Left renal pelvis (tissue), 4 donors: ENCODE measurements at places on chromosomes 7 and 10.

DNA sequence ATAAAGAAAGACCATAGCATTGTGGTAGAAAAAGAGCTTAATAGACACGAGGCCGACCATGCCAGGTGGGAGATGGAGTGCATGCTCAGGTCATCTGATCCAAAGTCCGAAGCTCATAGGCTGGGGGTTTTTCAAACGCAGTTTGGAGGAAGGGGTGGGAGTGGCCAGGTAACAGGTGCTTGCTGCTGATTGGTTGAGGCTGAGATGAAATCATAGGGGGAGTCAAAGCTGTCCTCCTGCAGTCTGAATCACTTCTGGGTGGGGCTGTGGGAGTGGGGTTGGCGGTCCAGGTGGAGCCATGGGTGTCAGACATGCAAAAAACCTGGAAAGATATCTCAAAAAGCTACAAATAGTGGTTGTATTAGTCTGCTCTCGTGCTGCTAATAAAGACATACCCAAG, 2.8 kb upstream of the ERCC6 start:
- no peak for DNase-seq

- DNase-seq: no peak
Measured at GRCh38 chr7:47498229-47499056, 83.5 kb downstream of the TNS3 start.

GRCh38 chr10:30798646-30799185, 169.2 kb upstream of the LYZL2 start:
- no peak for DNase-seq

DNA sequence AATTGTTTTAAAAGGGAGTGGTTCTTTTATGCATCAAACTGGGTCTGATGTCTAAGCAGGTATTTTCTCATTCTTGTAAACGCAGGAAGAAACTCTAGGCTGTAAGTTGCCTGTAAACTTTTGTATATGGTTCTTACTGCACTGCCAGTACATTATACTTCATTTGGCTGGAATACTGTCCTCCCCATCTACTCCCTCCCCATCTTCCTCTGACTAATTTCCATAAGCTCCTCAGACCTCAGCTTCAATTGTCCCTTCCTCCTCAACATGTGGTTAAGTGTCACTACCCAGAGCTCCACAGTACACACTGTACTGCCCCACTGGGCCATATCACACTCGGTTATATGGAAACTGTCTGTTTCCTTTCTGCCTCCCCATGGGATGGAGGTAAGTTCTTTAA, 161.4 kb upstream of the MDFIC start:
- DNase-seq: no peak

- DNase-seq: no peak
Measured at GRCh38 chr10:62843600-62843999, 27.4 kb upstream of the EGR2 start.

DNA sequence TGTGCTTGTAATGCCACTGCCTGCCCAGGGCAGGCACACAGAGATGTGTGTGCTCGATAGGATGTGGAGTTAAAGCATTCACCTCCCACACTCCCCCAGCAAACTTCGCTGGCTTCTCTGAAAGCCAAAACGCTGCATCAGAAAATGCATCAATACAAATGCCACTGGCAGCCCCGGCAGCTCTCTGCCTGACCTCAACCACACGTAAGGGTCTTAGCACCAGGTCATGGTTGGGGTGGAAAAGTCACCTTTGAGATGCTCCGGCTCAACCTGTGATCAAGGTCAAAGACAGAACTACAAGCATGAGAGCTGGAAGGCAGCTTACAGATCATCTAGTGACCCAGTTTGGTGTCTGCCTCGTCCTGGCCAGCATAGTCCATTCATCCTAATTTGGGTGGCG, 114.4 kb upstream of the NANOS1 start:
- DNase-seq: no peak

GRCh38 chr7:71731740-71732139, 599.8 kb downstream of the GALNT17 start:
- no peak for DNase-seq

- no peak for DNase-seq
Measured at GRCh38 chr7:133702078-133702477, 425.1 kb upstream of the LRGUK start.

GRCh38 chr10:88707429-88708155, 1.5 kb downstream of the LIPK start:
- DNase-seq: no peak

DNA sequence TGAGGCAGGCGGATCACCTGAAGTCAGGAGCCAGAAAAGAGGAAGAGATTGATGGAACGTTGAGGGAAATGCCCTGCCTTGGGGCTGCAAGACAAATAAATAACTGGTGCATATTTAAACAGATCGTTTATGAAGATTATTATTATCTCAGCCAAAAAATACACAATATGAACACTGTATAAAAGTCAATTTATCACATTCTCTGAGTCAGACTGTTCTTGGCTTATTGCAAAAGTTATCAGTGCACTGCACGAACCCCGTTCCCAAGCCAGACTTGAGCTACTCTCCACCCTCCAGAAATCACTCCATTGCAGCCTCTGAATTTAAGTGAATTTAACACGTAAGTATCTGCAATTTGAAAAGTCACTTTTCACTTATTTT, 1.6 kb downstream of the DNMBP start:
- DNase-seq: no peak

- no peak for DNase-seq
Measured at GRCh38 chr10:3704565-3705325, 80.3 kb downstream of the KLF6 start.

GRCh38 chr10:62130948-62131347, 137.7 kb downstream of the RTKN2 start:
- DNase-seq: no peak

- DNase-seq: peak; percentile 82
Measured at GRCh38 chr10:59906417-59907202, at the start of gene CCDC6. Gene CCDC6, minus strand, starts transcription at chr10:59906556. Its CDS starts 132 bp downstream, at chr10:59906424.

DNA sequence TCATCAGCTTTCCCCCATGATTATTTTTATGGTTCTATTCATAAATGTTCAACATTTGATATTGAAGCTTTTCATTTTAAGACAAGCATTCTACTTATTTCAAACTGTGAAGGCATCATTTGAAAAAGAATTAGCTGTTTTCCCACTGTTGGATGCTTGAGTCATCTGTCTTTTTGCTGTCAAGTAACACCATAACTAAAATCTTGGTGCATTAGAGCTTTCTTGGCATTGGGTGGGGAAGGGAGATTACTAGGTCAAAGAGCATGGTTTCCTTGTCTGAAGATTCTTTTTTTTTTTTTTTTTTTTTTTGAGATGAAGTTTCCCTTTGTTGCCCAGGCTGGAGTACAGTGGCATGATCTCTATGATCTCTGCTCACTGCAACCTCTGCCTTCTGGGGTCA, 68.5 kb downstream of the CTBP2 start:
- DNase-seq: no peak

DNA sequence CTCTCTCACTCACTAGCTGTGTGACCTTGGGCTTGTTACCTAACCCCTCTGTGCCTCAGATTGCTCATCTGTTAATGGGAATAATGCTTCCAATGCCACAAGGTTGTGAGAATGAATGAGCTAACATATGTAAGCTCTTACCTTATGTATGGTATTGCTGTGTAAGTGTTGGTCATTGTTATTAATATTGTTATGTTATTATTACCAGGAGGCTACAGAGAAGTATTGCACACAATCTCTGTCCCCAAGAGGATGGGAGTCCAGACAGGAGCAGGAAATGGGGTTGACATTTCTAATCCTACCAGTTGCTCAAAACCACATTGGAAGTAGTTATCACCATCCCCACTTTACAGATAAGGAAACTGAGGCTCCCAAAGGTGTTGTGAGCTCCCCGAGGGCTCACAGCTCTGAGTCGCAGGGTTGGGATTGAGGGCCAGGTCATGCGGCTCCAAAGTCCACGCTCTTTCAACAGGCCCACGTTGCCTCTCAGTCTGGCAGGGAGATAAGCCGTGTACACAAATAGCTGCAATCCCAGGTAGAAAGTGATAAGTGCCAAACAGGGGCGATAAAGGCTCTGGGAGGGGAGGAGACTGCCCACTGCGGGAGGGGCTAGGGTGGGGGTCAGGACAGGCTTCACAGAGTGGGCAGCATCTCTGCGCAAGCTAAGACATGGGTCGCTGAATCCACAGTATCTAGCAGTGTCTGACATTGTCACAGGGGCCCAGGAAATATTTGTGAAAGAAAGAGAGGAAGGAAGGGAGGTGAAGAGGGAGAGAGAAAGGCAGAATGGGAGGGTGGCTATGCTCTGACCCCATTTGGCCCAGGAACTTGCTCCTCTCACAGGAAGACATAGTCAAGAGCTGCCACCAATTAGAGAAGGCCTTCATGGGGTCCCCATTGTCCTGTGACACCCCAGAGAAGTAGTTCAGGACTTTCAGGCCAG, 9.6 kb upstream of the ZMIZ1 start:
- DNase-seq: no peak

- DNase-seq: no peak
Measured at GRCh38 chr7:158809596-158809995, 19.7 kb downstream of the ESYT2 start.

- no peak for DNase-seq
Measured at GRCh38 chr7:2032876-2033407, 199.8 kb downstream of the MAD1L1 start.

GRCh38 chr10:77226853-77227565, 410.6 kb downstream of the KCNMA1 start:
- no peak for DNase-seq

DNA sequence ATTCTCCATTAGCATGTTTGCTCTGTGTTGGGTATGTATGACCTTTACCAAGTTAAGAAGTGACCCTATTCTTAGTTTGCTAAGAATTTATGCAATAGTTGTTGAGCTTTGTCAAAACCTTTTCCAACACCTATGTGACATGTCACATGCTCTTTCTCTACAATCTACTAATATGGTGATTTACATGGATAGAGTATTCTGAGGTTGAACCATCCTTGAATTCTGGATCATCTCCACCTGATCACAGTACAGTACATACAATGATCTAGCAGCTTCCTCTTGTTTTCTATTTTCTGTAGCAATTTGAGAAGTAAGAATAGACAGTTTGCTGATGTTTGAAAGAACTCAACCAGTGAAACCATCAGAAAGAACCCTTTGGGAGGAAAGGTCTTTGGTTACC, 101.2 kb upstream of the PDGFA start:
- DNase-seq: no peak

DNA sequence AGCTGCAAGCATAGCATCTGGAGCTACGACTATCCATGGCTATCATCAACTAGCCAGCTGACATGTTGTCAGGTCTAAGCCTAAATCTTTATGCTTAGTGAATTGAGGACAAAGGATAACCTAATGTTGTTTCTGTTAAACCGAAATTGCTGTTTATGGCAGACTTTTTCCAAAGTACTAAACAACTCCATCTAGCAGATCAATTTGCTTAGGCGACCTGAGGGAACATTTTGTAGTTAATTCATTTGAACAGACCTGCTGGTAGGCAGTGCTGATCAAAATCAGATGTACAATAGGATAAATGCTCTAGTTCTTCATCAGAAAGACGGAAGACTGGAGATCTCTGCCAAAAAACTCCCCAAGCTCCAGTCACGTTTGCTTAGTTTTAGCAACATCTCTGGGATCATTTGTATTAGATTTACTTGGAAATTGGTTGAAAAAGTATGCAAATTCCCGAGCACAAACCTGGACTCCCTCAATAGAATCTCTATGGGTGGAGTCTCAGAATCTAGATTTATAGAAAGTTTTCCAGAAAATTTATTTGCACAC, 301.6 kb upstream of the NRP1 start:
- DNase-seq: no peak

- no peak for DNase-seq
Measured at GRCh38 chr7:46554688-46555422, 633.8 kb upstream of the IGFBP3 start.

GRCh38 chr7:24829787-24830186, 72.5 kb upstream of the GSDME start:
- DNase-seq: no peak

- DNase-seq: no peak
Measured at GRCh38 chr10:15046626-15047025, 2.9 kb downstream of the OLAH start.

GRCh38 chr7:1386623-1387220, 72.5 kb downstream of the MICALL2 start:
- DNase-seq: no peak

DNA sequence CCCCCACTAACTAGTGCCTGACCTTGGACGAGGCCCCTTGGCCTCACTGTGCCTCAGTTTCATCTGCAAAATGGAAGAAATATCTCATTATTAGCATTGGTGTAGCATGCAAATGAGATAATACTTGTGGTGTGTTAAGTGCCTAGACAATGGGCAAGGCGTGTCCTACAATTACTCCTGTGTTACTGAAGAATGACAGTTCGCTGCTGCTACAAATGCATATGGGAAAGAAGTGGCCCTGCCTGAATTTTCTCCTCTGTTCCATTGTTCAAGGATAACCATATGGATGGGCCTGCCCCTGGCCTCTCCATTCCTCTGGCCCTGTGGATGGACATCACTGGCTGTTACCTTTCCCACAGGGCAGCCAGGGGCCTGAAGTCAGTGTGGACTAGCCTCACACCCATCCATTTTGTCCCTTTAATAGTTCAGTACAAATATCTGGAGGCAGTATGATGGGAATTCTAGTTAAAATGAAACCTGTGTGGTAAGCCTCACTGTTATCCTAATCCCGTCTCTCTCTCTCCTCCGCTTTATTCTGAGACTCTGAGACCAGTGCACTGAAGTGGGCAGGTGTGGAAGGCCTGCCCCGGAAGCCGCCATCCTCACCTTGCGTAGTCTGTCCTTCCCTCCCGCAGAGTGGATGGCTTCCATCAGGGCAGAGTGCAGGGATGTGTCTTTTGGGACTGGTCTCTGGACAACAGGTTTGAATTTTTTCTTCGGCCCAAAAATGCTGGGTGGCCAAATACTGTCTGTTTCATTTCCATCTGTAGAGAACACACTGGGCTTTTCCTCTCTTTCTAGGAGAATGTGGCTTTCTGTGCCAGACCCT, 244.6 kb upstream of the GRB10 start:
- no peak for DNase-seq

GRCh38 chr7:20030915-20031362, 186.2 kb downstream of the MACC1 start:
- DNase-seq: no peak

DNA sequence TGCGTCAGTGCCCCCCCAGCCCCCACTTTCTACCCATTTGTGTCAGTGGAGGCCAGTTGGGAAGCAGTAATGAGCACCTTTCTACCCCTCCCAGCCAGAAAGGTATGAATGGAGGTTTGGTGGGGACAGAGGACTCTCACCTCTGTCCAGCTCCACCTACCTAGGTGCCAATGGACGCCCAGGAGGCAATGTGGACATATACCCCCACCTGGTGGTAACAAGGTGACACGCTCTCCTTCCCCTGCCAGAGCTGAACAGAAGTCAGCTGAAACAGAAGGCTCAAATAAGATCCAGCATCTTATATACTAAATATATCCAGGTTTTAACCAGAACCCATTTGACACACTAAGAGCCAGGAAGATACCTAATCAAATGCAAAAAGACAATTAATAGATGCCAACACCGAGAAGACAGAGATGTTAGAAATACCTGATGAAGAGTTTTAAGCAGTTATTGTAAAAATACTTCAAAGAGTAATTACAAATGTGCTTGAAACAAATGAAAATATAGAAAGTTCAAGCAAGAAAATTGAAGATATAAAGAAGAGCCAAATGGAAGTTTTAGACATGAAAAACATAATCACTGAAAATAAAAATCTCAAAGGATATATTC, 18.4 kb upstream of the SORCS3 start:
- no peak for DNase-seq
